Caudate nucleus (tissue), 63 donors: ENCODE measurements at places on chromosomes 1 and 21.

DNA sequence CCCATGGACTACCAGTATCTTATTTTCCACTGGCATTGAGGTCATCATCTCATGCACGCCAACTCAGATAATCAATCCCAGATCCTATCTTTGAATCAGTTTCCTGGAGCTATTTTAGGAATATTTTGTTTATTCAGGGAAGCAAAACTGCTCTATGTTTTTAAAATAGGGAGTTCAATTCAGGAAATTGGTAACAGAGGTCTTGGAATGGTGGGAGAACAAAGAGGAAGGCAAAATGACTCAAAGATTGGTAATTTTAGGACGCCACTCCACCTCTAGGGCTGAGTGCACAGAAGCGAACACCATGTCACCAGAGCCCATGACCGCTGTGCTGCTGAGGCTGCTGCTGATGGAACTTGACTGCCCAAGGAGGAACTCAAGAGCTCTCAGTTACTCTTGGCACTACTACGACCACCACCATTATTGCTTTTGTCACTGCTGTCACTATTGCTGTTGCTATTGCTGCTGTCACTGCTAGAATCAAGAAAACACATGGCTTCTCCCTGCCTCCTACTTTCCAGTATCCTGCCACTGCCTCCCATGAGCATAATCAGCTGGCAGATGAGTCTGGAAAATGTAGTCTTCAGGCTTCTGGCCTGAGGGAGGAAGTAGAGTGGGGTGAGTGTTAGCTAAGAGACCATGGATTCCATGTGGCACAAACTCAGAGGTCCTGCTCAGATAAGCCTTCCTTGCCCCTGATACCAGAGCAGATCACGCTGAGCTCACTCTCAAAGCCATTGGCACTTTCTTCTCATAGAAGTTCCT lies 71.6 kb upstream of the CNIH3 start:
- no peak for DNase-seq

DNA sequence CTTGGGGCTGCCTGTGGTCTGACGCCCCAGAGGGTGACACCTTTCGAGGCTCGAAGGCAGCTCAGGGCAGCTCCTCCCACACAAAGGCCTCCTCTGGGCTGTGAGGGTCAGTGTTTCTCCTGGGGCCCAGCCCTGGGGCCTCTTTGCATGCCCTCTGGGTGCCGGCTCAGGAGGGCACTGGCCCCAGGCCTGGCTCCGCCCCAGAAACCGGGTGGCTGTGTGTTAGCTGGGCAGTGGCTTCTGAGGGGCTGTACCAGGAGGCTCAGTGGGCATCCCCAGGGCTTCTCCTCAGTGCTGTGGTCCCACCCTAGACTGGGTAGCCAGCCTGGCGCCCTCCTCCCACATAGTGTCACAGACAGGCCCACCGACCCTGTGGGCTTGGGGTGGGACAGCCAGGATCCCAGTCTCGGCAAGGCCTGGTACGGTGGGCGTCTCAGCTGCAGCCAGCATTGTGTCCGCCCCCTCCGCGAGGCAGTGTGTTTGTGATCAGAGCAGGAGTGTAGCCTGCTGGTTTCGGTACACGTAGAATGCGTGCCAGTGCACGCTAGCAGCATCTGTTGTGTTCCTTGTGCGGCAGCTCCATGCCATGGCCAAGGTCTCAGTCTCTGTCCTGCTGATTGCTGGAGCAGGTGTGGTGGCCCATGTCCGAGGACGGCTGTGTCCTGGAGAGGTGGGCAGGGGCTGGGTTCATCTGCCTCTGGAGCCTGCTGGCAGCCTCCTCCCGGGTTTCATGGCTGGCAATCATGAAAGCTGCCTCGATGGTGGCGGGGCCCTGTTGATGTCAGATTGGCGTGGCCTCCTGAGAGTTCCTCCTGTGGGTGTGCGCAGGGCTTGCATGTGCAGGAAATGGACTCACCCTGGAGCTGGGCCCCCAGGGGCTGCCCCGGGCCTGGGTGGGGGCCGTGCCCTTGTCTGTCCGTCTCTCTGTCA lies 28.0 kb downstream of the RRP1 start:
- DNase-seq = no peak

GRCh38 chr1:26775666-26776065 lies 12.1 kb upstream of the PIGV start:
- DNase-seq = no peak

- DNase-seq = no peak
These were observed 71.6 kb downstream of the CDC14A start for GRCh38 chr1:100423832-100424337.

DNA sequence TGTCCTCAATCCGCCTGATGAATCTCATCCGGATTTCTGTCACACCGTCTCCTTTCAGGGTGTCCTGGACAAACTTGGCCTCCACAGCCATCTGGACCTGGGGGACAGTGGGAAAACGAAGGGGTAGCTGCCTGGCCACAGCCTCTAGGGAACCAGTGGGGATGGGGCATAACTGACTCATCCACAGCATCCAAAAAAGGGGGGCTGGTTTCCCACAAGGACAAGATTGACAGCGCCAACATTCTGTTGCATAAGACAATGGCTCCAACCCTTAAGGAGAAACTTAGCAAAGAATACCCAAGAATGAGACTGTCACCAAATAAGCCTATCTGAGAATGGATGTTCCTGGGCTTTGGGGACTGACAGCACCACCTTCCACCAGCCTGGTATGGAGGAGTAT lies 12.1 kb downstream of the TRAPPC3 start:
- no peak for DNase-seq
